Activated CD4-positive, alpha-beta T cell treated with anti-CD3 and anti-CD28 coated beads for 4 hours (primary cell): ENCODE measurements at places on chromosomes 1 and 21.

DNA sequence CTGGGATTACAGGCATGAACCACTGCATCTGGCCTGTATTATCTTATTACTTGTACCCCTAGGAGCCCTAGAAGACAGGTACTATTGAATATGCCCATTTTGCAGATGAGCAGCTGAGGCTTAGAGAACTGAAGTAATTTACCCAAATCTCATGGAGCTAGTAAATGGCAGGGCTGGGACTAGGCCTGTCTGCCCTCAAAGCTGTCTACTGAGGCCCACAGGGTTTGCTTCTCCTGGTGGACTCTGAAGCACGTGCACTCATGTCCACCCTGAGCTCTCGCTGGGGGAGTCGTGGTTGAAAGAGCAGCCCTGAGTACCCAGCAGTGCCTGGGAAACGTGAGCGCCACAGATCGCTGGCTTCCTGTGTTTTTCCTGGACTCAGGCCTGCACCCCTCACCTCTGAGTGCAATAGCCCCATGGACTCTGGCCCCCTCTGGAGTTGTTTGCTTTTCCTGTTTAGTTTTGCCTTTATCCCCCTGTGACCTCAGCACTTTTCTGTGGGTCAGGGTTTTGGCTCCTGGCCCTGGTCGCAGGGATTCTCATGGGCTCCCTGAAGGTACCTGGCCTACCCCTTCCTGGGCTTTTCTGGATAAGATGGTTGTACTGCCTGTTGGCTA is 52.4 kb downstream of the ARHGEF10L start:
- no peak for DNase-seq

DNA sequence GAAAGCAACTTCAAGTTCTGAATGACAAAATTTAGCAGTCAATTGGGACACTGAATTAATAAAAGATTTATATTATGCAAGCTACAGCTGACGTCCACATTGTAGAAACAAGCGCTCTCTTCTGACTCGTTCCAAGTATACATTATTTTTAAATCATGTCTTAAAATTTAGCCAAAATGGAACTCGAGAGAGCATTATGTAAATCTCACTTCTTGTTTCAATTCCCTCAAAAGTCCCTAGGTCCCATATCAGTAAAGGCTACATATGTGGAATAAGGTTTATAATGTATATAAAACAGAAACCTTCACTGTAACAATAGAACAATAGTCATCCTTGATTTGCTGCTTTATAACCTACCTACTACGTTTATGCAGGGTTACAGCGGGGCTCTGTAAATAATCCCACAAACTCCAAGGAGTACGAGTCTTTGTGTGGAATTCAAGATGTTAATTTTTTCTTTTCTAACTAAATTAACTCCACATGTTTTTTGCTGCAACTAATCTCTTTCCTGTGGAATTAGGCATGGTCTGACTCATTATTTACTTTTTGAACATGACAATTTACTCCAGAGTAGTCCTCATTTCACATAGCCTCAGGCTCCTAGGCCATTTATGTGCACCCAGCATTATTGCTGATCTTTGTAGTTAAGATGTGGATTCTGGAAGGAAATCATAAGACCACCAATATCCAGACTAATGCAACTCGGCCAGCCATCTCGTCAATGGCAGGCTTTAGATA is 785.1 kb downstream of the LTN1 start:
- no peak for DNase-seq

DNA sequence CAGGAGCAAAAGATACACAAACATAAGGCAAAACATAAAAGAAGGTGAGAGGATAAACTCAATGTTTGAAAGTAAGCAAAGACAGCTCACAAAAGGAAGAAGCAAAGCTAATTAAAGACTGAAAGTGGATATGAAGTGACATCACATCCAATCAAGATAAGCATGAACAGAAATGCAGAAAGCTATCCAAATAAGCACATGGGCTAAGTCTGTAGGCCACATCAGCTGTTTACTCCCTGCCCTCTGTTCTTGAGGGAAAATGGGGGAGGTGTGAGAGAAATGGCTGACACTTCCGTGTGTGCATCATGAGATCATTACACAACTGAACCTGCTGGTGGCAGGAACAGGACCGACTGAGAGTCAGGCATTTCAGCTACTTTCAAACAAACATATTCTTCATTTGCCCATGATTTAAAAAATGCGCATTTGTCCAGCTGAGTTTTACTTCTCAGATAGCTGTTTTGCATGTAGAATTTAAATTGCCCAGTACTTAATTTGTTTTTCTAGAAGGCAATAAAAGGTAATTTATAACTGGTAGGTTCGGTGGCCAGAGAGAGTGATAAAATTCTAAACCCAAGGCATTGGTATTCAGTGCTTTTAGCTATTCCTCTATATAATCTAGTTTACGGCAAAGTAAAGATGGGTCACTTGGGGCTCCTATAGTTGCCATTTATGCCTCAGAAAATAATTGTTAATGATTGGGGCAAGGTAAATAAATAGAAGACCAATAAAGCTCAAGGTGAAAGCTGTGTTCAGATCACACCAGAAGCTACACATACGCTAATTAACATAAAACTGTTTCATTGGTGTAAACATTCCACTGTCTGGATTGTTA is 27.2 kb upstream of the MAN1A2 start:
- peak; percentile 10 for DNase-seq

GRCh38 chr1:244022311-244022710 is 28.8 kb upstream of the ZBTB18 start:
- DNase-seq = no peak

DNA sequence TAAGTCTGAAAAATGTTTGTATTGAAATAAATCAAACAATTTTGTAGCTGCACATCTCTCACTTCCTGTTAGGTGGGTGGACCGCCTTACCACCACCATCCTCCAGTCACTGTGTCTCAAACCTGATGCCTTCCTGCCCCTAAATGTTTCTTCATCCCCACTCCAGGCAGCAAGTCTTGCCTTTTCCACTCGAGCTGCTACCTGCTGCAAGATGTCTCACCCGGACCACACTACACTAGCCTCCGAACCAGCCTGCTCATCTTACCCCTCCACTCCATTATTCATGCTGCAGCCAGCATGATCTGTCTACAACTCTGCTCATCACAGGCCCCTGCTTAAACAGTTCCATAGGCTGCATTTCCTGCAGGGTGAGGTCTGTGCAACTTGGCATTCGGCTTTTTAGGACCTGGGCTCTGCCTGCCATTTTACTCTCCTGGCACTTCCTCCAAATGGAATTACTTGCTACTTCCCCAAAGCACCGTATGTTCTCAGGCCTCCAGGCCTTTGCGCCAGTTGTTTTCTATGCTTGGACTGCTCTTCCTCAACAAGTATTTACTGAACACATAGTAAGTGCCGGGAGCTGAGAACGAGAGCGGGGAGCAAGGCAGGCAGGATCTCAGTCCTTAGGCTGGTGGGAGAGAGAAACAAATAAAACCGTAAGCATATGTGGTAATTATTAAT is 5.2 kb upstream of the SF3A3 start:
- no peak for DNase-seq

DNA sequence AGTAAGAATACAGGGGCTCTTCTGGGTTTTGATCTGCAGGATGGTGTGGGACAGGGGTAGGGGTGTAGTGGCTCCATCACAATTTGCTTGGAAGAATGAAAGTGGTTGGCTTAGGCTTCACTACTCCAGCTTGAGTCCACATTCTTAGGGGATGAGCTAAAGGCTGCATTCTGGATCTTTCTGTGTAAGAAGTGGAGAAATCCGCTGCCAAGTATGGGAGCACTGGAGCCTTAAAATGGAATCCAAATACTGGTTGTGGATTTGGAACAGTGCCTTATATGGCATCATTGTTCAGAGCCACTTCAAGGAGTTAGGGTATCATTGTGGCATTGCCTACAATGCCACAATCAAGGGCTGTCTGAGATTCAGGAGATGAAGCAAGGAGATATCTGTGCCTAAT is 187.1 kb downstream of the LMO4 start:
- DNase-seq = no peak

DNA sequence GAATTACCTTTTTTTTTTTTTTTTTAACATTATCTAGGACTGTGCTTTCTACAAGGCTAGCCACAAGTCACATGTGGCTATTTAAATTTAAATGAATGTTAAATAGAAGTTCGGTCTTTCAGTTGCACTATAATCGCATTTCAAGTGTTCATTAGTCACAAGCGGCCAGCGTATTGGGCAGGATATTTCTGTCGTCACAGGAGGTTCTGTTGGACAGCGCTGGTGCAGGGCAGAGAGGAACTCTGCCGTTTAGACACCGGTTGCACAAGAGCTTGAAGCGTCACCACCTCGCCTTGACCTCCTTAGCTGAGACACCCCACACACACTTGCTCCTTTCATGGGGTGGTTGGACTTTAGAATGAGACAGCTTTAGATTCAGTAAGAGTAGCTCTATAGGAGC is 64.1 kb downstream of the BACE2 start:
- no peak for DNase-seq

DNA sequence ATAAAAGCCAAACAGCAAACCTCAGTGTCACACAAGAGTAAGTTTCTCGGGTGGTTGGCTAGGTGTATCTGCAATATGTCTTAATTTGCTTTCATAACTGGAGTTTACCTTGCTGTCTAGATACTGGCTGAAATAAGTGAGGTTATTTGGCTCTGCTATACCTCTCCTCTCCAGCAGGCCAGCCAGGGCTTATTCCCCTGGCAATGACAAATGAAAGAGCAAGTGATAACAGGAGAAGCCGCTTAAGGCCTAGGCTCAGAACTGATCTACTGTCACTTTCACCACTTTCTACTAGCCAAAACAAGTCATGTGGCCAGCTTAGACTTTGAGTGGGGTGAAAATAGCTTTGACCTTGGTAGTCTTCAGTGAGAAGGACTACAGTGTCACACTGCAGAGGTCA is 4.8 kb upstream of the RPE65 start:
- DNase-seq = no peak

GRCh38 chr1:42259059-42259738 is 75.8 kb downstream of the FOXJ3 start:
- DNase-seq = no peak

- DNase-seq = no peak
Measured at GRCh38 chr1:27594564-27595510, 9.1 kb downstream of the AHDC1 start.

GRCh38 chr1:20792196-20792595 is 5.1 kb upstream of the HP1BP3 start:
- no peak for DNase-seq

- DNase-seq = no peak
Measured at GRCh38 chr21:46063227-46063626, 34.7 kb upstream of the COL6A2 start.

DNA sequence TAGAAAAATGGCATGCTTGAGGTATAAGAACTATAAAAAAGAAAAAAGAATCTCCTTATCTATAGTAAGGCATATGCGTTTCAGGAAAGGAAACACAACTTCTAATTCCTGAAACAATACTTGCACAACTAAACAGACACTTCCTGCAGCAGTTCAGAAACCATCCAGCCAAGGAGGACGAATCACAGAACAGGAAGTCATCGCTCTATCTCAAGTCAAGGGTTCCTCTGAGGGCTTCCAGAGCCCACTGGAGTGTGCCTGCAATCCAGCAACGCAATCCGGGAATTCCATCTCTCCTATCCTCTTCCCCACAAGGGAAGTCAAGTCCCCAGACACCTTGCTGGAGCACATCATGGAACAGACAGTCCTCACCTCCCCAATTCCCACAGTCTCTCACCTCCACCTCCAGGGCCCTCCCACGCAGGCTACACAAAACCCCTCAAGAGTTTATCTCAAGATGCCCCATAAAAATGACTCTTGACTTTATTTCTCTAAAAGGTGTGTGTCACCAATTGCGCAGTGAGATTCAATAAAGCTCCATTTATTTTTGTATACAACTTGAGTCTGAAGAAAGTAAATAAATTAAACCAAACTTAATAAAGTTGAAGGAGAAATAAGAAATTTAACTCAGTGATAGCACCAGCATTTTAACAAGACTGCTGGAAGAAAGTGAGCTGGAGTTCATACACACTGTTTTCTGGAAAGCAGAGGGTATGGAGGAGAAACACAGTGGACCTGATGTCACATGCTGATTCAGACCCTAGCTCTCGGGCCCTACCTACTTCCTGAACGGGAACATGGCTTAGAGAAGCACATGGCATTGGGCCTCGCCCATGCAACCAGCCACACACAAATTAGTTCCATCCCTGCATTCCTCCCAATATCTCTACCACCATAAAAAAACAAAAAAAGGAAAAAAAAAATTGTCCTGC is 39.9 kb downstream of the SIPA1L2 start:
- no peak for DNase-seq

GRCh38 chr1:221040101-221040500 is 160.9 kb downstream of the HLX start:
- DNase-seq = no peak

DNA sequence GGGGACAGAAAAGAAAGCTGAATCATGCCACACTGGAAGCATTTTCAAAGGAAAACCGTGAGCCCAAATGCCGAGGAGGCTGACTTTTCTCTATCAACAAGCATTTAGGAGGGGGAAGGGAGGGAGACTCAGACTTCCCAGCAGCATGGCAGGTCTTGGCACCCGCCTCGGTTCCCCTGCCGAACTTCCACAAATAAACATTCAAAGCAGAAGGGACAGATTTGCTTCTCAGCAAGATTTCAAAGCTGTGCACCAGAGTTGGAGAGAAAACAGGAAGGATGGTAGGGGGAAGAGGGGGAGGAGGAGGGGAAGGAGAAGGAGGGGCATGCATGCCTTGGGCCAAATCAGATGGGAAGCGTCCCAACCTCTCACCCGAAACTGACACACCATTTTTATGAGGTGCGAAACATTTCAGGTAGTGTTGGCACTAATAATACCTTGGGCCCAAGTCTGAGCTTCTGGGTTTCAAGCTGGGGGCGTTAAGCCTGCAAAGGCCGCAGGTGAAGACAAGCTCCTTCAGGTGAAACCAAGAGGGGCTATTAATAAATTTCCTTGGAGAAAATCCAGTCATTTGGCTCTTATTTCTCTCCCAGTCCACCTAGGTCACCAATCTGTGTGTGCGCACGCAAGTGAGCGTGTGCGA is 26.4 kb downstream of the ABCA4 start:
- DNase-seq = no peak

DNA sequence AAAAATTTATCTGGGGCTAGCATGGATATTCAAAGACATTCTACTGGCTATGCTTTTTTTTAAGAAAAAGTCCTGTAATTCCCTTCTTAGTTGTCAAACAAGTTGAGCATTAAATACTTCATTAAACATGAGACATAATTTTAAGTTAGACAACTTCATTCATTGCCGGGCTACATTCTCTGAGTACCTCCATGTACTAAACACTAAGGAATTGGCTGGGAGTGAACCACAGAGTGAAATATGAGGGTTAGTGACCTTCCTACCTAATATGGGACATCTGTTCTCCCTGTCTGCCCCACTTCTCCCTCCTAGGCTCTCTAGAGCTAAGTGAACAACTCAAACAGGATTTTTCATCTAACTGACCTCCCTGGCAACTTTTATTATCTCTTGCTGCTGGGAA is 370.4 kb downstream of the VAV3 start:
- no peak for DNase-seq
